ENCODE measurements at places on chromosomes 4 and X.

GRCh38 chr4:173074501-173074946, 94.1 kb upstream of the GALNT7 start:
- peak; percentile 36 for DNase-seq

DNA sequence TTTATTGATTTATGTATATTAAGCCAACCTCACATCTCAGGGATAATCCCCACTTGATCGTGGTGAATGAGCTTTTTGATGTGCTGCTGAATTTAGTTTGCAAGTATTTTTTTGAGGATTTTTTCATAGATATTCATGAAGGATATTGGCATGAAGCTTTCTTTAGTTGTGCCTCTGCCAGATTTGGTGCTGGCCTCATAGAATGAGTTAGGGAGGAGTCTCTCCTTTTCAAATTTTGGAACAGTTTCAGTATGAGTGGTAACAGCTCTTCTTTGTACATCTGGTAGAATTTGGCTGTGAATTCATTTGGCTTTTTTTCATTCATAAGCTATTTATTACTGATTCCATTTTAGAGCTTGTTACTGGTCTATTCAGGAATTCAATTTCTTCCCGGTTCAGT, 197.2 kb upstream of the NDST4 start:
- DNase-seq: no peak

DNA sequence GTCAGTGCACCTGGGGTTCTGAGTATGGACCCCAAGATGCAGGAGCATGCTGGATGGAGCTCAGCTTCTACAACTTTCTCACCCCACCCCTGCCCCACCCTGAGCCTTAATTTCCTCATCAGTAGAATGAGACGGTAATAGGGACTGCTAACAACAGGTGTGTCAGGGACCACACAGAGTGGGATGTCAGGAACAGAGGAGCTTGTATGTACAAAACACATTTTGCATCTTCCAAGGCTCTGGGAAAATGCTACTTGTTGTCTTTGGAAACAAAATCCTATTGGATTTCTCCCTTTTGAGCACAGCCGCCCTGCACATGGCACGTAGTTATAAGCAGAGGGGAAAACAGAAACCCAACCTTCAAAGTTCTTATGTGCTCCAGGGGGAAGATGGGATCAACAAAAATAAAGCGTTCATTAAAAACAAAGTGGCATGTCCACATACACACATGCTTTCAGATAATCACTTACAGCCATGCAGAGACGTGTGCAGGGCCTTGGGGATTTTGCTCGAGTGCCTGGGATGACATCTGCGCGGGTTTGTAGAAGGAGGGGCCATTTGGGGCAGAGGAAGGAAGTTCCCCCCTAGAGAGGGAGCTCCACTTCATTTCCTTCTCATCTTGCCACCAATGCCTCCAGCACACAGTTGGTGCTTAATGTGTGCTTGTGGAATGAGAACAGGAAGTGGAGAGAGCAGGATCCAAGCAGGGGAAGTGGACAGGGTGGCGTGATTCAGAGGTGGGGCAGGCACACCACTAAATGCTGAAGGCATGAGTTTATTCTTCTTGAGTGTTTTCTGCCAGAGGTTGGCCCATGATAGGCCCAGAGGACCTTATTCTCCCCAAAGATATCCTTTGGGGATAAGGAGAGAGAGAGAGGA, 138.9 kb downstream of the SMIM20 start:
- peak; percentile 68 for DNase-seq

DNA sequence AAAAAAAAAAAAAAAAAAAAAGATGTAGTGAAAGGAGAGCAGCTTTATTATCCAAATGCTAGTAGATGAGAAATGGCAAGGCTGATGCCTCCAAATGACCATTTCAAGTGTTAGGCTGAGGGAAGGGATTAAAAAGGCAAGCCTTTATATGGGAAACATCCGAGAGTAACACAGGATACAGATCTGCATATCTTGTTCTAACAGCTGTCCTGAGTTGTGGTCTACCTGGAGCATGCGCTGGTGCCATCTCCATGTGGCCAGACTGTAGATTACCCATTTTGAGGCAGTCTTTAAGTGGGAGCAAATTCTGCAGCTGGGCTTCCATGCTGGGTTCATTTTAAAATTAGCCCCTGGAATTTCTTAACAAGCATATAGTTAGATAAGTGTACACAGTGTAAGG, 26.0 kb upstream of the ELF2 start:
- DNase-seq: no peak

DNA sequence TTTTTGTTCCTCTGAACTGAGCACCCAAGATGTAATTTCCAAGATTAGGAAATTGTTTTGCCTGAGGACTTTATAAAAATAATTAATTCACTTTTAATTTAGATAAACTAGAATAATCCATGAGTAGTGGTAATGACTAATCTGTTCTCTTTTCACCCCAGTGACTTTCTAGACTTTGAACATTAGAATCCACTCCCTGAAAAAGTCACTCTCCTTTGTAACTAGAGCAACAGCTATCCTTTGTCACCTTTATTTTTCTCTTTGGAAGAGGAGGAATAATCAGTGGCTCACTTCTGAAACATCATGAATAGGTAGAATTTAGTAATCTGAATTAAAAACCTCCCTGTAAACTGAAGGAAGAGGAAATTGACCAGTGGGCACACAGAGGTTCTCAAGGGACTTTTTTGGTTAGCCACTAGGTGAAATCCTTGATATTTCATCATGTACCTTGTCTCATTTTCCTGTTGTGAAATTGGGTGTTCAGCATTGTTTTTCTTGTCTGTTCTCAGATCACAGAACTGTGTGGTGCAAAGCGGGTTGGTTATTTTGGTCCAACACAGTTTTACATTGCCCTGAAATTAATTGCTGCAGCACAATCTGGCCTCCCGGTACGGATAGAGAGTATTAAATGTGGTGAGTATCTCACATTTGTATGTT, 59.4 kb downstream of the REPS2 start:
- DNase-seq: no peak

Data from SJCRH30 (cell line).